ENCODE measurements at places on chromosomes 6 and 20.

GRCh38 chr20:39318911-39319310, 356.8 kb downstream of the DHX35 start:
- no peak for DNase-seq

DNA sequence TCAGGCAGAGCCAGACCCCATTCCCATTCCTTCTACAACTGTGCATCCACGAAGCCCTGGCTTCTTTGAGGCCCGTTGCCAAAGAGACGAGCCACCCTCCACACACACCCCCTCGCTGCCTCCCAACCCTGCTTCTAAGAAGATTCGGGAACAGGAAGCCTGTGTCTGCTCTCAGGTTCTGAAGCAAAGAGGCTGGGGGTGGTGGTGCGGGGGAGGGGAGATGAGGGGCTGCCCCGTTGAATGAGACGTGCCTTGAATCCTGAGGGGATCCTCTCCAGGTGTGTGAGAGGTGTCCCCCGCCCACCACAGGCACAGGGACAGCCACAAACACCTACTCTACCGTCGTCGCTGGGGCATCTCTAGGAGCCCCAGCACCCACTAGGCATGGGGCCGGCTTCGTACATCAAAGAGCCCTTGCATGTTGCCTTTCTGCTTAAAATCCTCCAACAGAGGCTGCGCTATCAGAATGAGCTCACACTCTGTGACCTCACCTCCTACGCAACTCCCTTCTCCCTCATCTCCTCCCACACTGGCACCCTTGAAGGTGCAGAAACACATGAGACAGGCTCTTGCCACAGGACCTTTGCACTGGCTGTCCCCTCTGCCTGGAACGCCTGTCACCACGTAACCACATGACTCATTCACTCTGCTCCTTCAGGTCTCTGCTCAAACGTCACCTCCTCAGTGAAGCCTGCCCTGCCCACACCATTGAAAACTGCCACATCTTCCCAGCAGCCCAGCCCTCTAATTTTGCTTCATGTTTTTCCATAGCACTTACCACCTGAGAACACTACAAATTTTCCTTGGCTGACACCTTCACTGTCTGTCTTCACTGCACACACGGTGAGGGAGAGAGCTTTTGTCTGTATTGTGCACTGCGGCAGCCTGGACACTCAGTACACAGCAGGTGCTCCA, 58.5 kb downstream of the PREX1 start:
- peak; percentile 92 for DNase-seq

DNA sequence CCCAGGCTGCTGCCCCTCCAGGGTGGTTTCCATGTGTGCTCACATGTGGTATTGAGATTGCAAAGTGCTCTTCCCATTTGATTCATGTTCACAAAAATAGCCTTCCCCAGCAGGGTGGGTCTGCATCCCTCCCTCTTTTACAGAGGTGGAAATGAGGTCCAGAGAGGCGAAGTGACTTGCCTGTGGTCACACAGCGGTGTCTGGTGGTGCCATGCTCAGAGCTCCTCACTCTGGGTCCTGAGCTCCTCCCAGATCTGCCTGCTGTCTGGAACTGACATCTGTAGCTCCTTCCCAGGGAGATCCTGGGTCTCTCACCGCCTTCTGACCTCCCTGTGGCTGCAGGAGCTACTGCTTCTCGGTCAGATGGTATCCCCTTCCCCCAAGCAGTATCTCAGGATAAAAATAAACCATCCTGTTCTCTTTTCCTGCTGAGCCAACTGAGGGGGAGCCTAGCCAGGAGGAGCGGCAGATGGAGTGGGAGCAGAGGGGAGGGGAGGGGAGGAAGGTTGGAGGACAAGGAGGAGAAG, 11.9 kb downstream of the CD40 start:
- no peak for DNase-seq

DNA sequence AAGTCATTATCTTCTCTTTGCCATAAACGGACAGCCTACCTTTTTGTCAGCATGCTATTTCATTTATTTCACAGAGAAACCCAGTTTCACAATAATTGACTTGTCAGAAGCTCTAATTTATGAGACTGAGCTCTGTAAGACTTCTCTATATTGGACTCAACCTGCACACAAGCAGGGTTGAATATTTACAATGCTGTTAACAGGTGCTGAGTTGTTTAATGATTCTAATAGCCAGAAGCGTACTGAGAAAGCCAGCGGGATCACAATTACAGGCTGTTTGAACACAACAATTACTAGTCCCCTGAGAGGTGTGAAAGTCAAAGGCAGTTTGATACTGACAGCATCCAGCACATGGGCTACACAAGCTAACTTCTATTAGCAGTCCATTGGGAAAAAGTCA, 128.2 kb upstream of the SIM1 start:
- DNase-seq, result peak; percentile 5

GRCh38 chr6:169253337-169254238, at the start of gene THBS2:
Gene THBS2 (minus strand): TSS chr6:169253846. CDS start chr6:169250784, 3,062 bp downstream.
- no peak for DNase-seq

DNA sequence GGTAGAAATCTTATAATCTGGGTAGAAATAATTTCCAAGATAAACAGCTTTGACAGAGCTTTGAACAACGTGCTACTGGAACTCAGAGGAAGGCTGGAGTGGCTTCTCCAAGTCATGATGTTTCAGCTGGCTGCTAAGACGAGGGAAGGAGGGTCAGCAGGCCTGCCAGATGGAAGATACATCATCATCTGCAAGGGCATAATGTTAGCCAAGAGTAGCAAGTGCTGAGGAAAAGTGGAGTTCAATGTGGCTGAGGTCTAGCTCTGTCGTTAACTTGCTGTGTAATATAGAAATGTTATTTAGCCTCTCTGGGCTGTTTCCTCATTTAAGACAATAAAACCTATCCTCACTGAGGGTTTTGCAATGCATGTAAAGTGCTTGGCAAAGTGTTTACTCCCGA, 35.1 kb downstream of the RGS17 start:
- DNase-seq, result no peak

DNA sequence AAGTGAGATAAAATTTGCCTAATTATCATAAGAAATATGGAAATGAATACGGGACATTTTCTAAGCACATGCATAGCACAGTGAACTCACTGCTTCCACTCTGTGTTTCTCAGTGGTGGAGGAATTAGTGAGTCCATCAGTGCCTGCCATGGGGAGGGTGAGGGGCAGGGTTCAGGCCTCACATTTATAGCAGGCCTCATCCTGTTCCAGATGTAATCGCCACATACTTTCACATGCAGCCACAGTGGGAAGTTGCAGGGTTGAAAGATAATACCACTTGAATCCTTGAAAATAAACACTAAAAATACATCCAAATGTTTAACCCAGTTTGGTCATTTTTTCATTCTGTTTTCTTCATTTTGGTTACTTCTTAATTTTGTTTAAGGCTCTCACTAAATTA, 29.9 kb upstream of the ANKEF1 start:
- no peak for DNase-seq

DNA sequence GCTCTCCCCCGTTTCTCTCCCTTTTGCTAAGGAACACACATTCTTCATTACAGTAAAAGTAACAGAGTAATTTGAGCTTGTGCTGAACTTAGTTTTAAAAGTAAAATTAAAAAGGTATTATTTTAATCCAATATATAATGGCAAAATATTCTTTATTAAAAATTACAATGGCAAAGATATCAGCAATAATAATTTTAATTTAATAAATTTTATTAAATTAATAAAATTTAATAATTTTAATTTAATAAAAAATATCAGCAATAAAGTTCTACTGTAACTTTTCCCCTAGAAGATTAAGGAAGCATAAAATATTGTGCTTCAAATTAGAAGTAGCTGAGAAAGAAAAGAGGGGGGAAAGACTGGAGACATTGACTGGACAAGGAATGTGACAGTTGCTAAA, 32.5 kb downstream of the DSE start:
- DNase-seq, result no peak

DNA sequence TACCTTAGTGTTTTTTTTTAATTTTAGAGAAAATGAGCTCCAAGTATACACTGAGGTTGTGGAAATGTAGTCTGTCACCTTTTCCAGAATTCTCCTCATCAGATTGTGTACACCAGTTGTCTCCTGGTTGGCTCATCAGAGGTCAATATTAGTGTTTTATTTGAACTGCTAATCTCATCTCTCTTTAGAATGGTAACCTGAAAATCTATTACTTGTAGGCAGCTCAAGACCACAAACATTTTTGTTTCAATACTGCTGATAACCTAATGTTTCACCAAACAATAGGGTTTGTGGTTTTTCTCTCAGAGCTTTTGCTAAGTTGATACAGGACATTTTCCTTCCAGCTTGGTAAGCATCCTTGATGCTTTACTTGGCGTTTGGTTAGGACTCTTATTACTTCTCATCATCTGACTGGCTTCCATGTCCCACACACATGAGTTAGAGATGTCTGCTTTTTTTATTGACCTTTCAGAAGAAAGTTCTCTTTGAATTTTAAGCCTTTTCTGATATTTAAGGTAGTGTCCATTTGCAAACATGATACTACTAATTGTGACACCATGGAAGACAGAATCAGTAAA, 15.1 kb downstream of the ADGRG6 start:
- DNase-seq, result no peak

DNA sequence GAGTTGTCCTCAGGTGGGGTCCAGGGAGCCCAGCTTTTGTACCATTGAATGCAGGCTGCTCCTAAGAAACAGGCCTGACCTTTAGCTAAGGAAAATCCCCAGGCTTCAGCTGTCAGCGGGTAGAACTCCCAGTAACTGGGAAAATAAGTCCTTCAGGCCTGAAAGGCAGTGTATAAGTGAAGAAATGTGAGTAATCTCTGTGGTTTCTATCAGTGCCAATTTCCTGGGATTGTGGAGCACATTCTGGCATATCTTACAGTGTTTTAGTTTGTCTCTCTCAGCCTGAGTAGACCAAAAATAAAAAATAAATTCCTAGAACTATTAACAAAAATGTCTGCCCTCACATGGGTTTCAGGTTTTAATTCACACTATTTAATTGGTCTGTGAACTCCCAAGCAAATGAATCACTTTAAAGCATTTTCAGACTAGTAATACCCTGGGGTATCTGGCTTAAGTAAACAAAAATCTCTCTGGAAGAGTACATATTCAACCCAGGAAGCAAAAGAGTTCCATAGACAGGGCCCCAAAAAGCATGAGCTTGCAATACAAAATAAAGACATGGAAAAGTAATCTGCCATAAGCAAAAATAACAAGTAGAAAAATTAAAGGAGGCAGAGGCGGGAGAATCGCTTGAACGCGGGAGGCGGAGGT, 566.2 kb upstream of the NOX3 start:
- no peak for DNase-seq

GRCh38 chr6:3943331-3943765, 94.2 kb downstream of the FAM50B start:
- no peak for DNase-seq

DNA sequence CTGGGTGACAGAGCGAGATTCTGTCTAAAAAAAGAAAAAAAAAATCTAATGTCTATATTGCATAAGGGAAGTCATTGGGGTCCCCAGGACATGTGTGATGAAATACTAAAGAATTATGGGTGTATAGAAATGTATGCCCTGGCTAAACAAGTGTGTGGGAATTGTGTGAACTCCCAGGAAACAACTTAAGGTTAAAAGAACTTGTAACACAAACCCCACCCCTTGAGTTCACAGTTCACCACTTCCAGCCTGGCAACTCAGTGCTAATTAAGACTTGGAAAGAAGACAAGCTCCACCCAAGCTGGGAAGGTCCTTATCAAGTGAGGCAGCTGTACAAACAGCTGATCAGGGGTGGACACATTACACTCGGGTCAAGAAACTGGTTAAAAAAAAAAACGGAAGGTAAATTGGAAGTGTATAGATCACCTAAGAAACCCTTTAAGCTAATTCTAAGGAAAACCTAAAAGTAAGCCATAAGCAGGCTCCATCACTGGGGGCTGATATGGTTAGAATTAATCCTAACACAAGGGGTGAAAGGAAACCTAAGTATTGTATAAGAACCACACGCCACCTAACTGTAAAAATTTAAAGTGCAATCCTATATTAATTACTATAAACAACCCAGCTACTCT, 25.2 kb downstream of the HLA-A start:
- peak; percentile 23 for DNase-seq

DNA sequence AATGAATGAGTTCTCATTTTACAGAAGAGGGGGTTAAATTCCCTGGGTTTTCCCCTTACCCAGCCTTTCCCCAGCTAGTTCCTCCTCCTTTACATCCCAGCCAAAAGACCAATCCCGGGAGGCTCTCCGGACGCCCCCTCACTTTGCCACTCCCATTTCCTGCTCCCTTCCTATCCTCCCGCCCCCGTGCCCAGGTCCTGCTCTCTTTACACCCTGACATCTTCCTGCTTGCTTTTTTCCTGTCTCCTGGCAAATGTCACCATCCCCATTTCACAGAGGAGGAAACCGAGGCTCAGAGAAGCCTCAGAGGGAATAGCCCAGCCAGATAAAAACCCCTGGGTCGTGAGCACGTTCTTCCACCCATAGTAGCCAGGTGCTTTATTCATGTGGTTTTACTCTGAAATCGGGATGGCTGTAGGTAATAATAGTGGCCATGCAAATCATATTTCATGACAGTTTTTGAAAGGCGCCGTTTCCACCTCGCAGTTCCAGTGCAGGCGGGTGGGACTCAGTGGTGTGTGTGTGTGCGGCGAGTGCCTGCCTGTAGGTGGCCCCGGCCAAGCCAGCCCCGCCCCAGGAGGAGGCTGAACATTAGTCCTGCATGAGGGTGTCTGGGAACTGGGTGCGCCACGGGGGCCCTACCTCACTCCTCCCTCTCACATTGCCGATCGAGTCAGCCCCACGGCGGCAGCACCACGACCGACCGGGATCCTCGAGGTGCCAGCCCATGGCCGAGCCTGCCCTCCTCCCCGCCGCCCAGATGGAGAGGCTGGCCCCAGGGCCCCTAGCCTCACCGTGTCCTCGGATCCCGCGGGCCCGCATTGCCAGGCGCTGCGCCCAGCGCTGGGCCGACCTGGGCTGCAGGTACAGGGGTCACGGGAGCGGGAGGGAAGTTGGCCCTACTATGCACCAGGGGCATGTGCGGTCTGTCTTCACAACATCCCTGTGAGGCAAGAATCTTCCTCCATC, at the start of gene ARHGAP40:
TSS of gene ARHGAP40 (plus strand) at position 594 of the 969 bp plus-strand sequence.
- DNase-seq, result peak; percentile 23

- no peak for DNase-seq
Observed at GRCh38 chr20:19605786-19606485, 152.1 kb upstream of the RIN2 start.

DNA sequence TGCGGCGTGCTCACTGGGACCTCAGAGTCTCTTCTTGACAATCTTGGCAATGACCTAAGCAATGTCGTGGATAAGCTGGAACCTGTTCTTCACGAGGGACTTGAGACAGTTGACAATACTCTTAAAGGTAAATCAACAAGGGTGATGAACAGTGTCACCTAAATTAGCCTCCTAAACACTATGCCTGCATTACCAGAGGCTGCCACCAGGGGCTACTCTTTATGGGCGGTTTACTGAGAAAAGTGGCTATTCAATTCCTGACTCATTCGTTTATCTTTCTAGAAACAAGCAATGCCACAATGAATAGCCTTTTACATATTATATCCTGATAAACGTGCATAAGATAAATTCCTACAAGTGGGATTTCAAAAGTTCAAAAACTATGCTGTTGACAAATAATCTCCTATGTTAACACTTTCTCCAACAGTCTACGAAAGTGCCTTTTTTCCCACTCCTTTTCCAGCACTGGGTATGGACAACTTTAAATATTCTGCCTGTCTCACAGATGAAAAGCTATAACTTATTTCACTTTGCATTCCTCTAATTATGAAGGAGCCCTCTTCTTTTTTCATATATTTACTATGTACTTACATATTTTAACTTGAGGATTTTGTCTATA, 1.3 kb downstream of the BPIFA2 start:
- peak; percentile 31 for DNase-seq

GRCh38 chr6:38119516-38119915, 300.0 kb downstream of the ZFAND3 start:
- DNase-seq, result no peak

All from NB4 (cell line).